ENCODE measurements at places on chromosomes 16 and 17. TPM values are rescaled to one million over a fixed set of nuclear protein-coding genes. Genes with fewer than 3 reads are reported as not detected.

Gene CRYBA1
- total RNA-seq: not detected

Gene CSH2
- not detected for total RNA-seq

Gene TBC1D3C
- total RNA-seq: not detected

Gene VMO1
- total RNA-seq: 8.7 TPM

Gene GLP2R
- 18.4 TPM for total RNA-seq

Gene TNFSF13
- total RNA-seq: 70.9 TPM

Gene TBC1D3G
- not detected for total RNA-seq

Gene PIK3R6
- total RNA-seq: 3.5 TPM

Gene ACSM2A
- total RNA-seq: 0.63 TPM

Gene SYCE1L
- total RNA-seq: 0.84 TPM

Gene GCGR
- total RNA-seq: not detected

Gene PDIA2
- total RNA-seq: 1.5 TPM

Gene CNGB1
- total RNA-seq: not detected
